ENCODE measurements at places on chromosomes 11 and 22. TPM values are rescaled to one million over a fixed set of nuclear protein-coding genes. Genes with fewer than 3 reads are reported as not detected.

RNF215 gene
- 6.9 TPM for total RNA-seq

DNHD1 gene
- total RNA-seq, result 13.6 TPM

FGF19 gene
- not detected for total RNA-seq

MYBPC3 gene
- not detected for total RNA-seq

TUBA8 gene
- total RNA-seq, result 4.7 TPM

AHNAK gene
- total RNA-seq, result 1,498 TPM

ABTB2 gene
- 8.1 TPM for total RNA-seq

SIK2 gene
- 19.1 TPM for total RNA-seq

TOP3B gene
- 24.3 TPM for total RNA-seq

GRCh38 chr11:31560842-31561476, 51.4 kb downstream of the ELP4 start:
- DNase-seq, result no peak

DNA sequence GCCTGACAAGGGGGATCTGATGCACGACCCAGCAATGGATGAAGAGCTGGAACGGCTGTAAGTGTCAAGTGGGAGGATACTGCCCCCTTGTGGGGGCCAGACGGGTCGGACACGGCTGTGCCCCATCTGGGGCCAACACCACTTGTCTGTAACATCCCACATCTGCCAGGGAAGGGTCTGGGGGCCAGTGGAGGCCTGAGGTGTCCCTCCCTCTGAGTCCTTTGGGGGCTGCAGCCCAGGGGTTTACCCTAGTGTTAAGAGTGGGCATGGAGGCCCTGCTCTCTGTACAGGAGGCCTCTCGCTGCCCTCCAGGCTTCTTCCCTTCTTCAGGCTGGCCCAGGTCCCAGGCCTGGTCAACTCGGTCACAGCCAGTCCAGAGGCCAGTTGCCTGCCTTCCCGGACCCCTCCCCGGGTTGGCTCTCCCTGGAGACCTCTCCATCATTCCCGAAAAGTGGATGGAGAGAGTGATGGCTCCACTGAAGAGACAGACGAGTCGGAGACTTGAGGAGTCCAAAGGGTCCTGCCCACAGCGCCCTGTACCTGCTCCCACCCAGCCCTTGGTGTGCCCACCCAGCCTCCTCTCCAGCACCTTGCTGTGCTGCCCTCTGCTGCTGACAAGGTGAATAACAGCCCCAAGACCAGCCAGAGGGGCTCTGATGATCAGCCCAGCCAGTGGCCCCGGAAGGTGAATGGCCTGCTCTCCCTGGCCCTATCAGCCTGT, 15.4 kb downstream of the ARFGAP2 start:
- DNase-seq, result no peak

- DNase-seq, result no peak
Measured at GRCh38 chr11:3207526-3208189, 11.0 kb downstream of the MRGPRG start.

DNA sequence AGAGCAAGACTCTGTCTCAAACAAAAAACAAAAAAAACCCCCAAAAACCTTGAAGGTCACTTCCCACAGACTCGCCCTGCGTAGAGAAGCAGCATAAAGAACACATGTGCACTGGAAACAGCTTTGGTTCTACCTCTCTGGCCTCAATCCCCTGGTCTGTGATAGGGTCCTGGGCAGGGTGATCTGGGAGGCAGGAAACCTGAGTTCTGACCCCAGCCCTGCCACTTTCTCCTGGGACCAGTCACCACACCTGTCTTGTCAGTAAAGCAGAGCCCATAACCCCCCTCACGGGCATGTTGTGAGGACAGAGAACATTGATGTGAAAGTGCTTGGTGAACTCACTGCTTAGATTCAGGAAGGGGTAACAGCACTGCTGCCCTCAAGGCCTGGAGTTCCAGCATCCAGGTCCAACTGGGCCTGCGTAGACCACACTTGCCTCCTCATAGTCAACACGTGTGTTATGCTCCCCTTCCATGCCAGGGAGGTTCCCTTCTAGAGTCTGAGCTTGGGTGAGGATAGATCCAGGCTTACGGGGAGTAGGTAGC, 11.4 kb downstream of the UCP2 start:
- DNase-seq, result no peak

- DNase-seq, result no peak
Measured at GRCh38 chr11:125270711-125271110, 106.2 kb downstream of the PKNOX2 start.

- no peak for DNase-seq
Measured at GRCh38 chr11:13338427-13339069, 61.0 kb downstream of the BMAL1 start.

DNA sequence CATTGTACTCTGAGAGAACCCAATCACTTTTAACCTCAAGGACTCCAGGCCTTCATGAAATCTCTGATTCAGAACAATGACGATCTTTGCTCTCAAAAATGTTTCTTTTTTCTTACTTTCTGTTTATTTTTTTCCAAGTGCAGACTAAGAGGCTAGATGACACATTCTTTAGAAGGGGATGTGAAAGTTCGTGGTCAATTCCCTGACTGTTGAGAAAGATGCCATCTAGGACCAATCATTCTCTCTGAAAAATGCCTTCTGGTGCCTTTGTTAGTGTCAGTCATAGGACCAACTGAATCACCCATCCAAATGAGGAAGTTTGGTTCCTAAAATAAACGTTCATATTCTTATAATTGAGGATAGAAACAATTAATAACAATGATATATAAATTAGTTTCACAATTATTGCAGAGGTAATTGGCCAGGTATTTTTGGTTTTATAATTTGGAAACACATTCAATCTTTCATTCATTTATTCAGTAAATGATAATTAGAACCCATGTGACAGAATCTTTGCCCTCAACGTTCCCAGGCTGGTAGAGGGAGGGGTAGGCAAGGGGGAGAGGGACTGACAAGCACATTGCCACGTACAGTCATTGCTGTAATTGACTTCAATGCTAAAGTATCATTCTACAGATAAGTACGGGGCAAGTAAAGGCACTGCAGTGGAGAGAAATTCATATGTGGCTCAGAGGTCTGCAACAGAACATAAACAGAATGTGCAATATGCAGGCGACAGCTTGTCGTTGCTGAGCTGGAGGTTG, 333.4 kb upstream of the MPPED2 start:
- no peak for DNase-seq

DNA sequence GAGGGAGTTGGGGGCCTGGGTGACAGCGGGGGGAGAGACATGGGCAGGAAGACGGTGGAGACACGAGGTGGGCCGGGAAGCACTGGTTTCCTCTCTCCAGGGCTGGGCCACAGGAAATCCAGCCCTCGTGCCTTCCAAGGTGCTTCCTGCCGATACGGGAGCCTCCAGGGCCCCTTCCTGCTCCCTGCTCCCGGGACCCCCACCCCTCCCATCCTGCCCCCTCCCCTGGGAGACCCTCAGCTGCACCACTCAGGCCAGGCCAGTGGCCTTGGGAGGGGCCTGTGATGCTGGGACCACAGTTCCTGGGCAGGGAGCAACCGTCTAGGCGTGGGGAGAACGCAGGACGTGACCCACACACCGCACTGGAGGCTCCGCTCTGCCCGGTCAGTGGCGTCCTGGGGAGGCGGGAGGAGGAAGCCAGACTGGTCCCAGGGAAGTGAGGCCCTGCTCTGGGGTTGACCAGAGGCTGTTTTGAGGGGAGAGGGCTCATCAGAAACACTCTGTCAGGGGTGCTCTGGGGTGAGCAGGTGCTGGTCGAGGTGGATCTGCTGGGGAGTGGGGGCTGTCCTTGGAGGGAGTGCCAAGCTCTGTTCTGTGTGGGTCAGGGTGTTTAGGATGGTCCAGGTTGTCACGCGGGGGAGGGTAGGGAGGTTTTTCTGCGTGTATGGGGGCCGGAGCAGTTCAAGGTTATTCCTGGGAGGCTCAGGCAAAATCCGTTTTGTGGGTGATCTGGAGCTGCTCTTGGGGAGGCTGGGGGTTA, at the start of gene SHANK3:
Gene SHANK3 (plus strand): TSS at position 353 of the 760 bp plus-strand sequence.
- DNase-seq, result no peak

GRCh38 chr11:7551571-7551970, 37.8 kb downstream of the PPFIBP2 start:
- DNase-seq, result no peak

- DNase-seq, result no peak
Measured at GRCh38 chr11:30631148-30631547, 45.0 kb upstream of the MPPED2 start.

DNA sequence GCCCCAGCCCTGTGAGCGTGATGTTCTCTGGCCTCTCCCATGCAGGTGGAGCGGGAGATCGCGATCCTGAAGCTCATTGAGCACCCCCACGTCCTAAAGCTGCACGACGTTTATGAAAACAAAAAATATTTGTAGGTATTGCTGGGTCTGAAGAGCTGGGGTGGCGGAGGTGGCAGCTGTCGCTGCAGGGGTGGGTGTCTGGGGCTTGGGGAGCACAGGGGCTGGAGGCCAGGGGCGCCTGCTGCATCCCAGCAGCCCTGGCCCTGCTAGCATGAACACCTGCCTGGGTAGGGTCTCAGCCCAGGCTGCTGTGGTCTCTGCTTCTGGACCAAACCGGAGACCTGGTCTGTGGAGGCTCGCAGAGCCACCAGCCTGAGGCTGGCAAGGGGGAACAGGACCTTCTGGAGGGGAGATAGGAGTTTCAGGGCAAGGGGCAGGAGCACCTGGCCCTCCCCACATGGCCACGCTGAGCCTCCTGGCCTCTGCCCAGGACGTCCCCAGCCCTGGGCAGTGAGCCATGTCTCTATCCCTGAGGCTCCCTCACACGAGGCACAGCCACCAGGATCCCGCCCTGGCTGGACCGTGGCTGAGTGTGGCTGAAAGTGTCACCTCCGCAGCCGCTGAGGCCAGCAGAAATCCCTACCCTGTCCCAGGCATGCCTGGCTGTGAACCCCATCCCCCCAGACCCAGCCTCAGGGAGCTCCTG, 48.2 kb downstream of the MOB2 start:
- no peak for DNase-seq

- peak; percentile 37 for DNase-seq
Measured at GRCh38 chr11:126088999-126089398, 26.3 kb upstream of the CDON start.

DNA sequence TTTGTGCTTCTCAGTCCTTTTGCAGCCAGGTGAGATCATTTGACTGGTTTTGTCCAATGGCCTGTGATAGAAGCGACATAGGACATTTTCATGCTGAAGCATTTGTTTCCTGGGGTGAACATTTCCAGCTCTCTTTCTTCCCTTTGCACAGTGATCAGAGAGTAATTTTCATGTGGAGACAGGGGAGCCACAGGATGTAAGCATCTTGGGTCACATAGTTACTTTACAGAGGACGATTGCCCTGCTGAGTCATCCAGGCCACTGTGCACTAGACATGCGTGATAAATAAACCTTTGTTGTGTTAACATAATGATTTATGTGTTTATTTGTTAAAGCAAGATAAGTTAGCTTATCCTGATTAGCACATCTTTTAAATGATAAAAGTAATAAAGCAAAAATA, 263.5 kb upstream of the CCDC179 start:
- DNase-seq, result no peak

DNA sequence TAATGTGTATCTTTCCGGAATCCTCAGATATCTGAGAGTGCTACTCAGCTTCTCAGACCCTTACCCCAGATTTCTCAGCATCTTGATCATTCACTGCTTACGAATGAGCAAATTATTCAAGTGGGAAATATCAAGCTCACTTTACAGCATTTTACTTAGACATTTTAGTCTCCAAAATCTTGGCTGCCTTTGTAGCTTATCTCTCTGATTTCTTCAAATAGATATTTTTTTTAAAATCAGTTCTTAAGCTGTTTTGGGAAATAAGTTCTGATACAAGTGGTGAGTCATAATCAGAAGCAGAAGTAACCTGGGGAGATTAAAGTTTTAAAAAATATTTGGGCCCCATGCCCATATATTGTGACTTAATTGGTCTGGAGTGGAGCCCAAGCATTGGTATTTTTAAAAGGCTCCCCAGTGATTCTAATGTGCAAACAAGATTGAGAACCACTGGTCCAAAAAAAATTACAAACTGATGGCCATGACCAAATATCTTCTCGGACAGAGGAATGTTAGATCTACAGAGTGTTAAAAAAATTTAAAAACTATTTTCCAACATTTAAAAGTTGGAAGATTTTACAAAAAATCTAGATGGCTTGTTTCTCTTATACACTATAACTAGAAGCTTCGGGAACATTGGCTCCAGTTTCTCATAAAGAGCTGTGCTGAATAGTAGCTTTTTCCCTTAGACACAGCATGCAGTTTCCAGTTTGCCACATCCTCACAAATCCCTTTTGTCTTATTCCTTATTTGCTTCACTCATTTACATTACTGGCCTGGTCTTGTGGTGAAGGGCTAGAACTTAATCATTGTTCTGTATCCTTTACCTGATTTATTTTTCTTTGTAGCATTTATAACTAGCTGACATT, 87.8 kb upstream of the BMAL1 start:
- no peak for DNase-seq

DNA sequence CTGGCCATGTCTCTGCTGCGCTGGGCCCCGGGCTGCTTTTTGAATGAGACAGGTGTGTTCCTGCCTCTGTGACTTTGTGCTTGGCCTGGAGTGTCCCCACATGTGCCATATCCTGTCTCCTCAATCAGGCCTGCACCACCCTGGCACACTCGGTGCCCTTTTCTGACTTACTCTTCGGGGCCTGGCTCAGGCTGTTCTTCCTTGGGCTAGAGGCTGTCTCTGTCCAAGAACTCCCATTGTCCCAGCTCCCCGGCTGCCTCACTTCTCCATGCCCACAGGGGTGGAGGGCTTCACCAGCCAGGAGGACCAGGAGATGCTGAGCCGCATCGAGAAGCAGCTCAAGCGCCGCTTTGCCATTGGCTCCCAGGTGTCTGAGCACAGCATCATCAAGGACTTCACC, 23.0 kb downstream of the MCM5 start:
- no peak for DNase-seq

DNA sequence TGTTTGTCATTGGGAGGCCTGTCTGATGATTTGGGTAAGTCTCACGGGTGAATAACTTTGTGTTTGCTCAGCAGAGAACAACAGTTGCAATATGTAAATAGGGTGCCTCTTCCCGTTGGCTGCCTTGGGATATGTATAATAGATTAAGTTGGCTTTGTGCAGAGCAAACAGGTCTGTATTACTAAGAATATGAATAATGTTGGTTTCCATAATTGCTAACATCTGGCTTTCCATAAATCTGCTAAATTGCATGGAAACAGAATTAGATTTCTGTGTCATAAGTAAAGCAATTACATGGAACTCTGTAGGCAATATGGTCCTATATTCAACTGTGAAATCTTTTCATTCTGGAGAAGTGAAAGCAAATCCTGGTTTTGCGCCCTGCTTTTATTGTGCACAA, 636.0 kb upstream of the ANO5 start:
- DNase-seq, result no peak

DNA sequence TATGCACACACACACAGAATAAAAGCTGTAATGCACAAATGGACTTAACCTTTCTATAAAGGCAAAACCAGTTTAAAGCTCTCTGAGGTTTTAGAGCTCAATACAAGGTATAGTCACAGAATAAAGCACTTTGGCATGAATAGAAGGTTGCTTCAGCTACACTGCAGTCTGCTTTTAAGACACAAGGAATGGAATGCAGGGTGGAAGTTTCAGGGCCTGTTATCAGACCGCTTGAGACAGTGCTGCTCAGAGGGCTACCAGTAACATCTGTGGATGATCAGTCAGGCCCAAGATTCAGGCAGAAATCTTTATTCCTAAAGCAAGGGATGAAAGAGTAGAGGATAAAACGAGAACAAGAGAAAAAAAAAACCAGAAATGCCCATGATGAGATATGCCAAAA, 46.7 kb downstream of the CD44 start:
- no peak for DNase-seq

GRCh38 chr22:37627545-37627944, 11.9 kb upstream of the SH3BP1 start:
- no peak for DNase-seq

GRCh38 chr11:47553406-47553743, 443 bp upstream of the CELF1 start:
- no peak for DNase-seq
